Stimulated activated CD4-positive, alpha-beta T cell treated with anti-CD3 and anti-CD28 coated beads, Interleukin-4, amount 100 ng/mL, for 1 hour (primary cell): ENCODE measurements at places on chromosomes 13 and 19.

DNA sequence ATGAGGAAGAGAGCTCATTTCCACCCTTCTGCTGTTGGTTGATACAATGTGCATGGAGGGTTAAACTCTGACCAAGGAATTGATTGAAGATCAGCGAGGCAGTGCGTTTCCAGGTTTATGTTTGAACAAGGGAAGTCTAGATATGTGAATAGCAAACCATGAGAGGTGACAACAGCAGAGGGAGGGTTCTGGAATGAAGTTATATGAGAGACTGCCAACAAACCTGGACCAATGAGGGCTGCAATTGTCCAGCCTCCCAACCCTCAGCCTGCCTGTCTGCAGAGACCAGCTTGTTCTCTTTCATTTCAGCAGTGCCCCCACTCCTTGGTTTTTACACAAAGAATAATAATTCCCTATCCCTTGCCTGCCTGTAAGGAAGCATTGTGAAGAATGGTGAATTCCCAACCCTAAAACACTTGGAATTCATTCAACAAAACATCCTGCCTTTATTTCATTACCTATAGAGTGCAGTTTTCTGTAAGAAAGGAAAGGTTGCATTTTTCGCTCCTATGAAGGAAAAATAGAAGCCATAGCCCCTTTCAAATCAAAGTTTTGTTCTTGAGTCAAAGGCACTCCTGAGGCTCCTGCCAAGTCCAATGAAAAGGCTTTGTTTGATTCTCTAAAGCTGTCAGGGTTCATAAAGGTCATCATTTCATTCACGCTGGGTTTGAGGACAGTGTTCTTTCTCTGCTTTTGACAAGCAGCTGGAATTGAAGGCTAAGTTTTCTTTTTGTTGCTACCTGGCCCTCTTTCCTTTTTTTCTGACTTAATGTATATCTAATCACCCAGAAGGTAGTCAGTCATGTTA is 53.6 kb upstream of the ABCC4 start:
- no peak for DNase-seq

DNA sequence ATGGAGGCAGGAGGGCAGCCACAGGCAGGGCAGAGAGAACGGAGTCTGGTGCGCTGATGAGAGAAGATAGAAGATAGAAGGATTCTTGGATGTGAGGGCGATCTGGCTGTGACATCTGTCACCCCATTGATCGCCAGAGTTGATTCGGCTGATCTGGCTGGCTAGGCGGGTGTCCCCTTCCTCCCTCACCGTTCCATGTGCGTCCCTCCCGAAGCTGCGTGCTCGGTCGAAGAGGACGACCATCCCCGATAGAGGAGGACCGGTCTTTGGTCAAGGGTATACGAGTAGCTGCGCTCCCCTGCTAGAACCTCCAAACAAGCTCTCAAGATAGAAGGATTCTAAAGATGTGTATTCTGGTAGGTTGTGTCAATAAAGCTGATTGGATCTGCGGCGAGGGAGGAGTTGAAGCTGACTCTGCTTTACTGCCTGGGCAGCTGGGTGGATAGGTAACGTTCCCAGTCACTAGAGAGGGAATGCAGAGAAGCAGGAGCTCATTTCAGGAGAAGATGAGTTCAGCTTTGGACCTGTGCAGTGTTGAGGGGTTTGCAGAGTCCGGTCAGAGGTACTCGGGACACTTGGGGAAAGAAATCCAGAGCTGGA is 5.1 kb downstream of the UBAC2 start:
- no peak for DNase-seq

GRCh38 chr13:113616991-113617749 is 32.6 kb downstream of the TFDP1 start:
- no peak for DNase-seq

- no peak for DNase-seq
Observed at GRCh38 chr13:89454681-89455080, 1783.5 kb downstream of the SLITRK5 start.

DNA sequence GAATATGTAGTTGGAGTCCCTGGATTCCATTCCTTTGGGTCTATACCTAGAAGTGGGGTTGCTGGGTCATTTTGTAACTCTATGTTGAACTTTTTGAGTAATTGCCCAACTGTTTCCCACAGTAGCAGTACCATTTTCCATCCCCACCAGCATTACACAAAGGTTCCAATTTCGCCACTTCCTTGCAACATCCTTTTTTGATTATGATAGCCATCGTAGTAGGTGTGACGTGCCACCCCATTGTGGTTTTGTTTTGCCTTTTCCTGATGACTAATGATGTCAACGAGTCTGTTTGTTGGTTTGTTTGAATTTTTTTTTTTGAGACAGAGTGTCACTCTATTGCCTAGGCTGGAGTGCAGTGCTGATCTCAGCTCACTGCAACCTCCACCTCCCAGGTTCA is 3.3 kb upstream of the PEX11G start:
- DNase-seq: no peak

- no peak for DNase-seq
Observed at GRCh38 chr13:52319876-52320275, 86.1 kb downstream of the THSD1 start.

GRCh38 chr13:113184568-113185440 is 23.7 kb downstream of the PCID2 start:
- no peak for DNase-seq

DNA sequence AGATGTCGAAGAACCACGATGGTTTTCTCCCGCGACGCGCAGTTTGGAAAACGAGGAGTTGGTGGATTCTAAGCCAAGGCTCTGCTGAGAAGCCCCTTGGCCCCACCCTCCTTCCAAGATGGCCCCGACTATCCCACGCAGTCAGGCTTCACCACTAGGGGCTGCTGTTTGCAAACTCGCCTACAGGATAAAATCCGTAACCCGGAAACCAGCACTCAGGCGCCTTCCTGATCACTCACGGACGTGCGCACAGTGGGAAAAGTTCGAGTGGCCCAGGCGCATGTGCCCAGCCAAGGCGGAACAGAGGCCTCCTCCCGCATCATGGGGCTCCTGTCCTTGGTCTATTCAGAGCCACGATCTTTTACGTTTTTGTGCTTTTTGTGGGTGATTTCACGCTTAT is 19.2 kb upstream of the UQCR11 start:
- peak; percentile 54 for DNase-seq

DNA sequence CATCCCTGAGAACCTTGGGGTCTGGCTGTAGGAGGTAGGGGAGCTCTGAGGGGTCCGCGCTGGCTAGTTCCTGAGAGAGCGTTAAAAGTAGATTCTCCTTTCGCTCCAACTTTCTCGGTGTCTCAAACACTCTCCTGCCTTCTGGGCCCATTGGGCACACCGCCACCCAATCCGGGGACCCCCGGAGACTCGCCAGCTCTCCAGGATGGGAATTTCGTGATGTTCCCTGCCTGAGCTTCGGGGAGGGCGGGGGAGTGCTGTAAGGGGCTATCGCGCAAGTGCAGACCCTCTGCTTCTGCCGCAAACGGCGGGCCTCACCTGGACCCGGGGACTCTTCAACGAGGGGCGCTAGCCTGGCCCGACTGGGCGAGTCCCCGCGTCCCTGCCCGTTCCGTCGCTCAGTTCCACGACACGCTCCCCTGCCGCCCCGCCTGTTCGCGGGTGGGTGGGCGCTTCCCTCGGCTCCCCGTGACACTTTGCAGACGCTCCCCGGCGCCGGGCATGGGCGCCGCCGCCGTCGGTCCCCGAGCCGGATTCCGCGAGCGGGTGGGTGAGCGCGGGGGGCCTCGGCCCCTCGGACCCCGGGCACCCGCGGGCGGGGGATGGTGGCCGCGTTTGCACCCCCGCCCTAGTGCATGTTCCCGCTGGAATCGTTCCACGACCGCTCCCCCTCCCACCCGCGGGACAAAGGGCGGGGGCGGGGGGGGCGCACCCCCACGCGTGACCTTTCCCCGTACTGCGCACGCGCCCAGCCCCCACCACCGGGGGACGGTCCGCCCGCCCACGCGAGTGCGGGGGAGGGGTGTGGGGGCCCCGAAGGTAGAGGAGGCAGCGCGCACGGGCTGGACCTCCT is at the start of gene CCDC106:
Gene CCDC106 (plus strand): TSS at position 481 of the 853 bp plus-strand sequence. CDS start 835 bp downstream, outside the sequence.
- DNase-seq: peak; percentile 53

DNA sequence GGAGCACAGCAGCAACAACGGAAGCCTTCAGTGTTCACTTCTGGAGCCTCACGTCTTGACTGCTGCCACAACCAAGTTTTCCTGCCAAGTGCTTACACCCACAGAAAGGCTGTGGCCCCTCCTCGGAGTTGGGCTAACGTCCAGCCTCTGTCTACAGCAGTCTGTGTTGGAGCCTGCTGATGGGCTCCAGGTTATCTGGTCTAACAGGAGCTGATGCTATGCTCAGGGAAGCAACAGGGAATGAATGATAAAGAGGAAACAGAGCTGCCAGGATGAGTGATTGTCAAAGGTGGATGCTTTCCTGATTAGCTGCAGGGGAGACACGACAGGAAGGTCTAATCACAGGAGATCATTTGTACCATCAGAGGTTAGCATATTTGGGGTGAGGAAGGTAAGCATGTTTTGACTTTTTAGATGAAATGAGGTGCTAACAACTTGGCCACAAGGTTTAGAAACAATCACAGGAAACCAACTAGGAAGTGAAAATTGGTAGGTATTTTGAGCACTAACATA is 53.8 kb upstream of the RCBTB2 start:
- no peak for DNase-seq
